ENCODE measurements at places on chromosomes 4 and X. TPM values are rescaled to one million over a fixed set of nuclear protein-coding genes. Genes with fewer than 3 reads are reported as not detected.

GRCh38 chrX:38211891-38212635 is 8.6 kb downstream of the SRPX start:
- peak; percentile 93 for DNase-seq

DNA sequence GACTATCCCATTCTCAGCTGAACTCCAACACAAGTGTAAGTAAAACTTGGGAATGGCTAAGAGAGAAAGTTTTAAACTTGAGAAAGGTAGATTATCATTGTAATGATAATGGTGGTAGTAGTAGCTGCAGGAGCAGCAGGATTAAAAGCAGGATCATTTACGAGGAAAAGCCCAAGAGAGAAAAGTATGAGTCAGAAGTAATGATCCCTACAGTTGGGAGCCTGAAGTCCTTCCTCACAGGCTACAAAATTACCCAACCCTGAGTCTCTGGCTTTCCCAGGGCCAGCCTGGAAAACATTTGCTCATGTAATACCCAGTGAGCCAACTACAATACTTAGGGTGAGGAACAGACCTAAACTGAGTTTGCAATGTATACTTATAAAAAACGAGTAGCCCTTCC is 4.4 kb upstream of the PRDM8 start:
- DNase-seq, result peak; percentile 85

- no peak for DNase-seq
These were observed 21.6 kb upstream of the DUSP9 start for GRCh38 chrX:153625271-153626024.

DNA sequence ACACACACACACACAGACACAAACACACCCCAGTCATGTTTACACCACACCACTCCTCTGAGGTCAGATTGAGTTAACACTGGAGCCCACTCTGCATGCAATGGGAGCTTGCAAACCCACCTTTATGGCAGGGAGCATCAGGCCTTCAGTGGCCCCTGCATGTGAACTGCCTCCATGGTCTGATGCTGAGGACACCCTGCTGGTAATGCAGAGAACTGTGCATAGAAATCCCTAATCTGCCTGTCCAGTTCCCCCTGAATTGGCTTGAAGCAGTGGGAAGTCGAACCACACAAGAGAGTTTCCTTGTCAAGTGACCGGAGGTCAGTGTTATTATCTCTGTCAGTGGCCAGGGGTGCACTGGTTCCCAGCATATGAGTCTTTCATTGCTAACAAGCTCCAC is 59.8 kb downstream of the ANOS1 start:
- no peak for DNase-seq

GSX2 gene
- not detected for total RNA-seq

DNA sequence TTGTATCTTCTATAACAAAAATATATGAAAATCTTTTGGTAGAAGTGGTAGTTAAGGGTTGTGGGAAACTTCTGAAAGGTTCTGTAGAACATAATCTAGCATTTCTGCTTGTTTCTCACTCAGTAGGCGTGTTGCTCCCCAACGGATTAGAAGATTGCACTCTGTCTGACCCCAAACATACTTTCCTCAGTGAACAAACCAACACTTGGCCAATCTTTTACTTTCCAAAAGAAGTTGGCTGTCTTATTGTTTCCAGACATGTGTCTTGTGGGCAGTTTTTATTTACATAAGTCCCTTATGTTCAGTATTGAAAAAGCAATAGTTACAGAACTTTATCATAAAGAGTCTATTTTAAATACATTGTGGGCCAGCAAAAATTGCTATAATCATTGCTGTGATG is 312.8 kb upstream of the EPHA5 start:
- peak; percentile 77 for DNase-seq

RBMXL3 gene
- total RNA-seq, result not detected

JCHAIN gene
- 18.2 TPM for total RNA-seq

- peak; percentile 44 for DNase-seq
These were observed 30.4 kb upstream of the LAMP2 start for GRCh38 chrX:120499301-120500072.

DNA sequence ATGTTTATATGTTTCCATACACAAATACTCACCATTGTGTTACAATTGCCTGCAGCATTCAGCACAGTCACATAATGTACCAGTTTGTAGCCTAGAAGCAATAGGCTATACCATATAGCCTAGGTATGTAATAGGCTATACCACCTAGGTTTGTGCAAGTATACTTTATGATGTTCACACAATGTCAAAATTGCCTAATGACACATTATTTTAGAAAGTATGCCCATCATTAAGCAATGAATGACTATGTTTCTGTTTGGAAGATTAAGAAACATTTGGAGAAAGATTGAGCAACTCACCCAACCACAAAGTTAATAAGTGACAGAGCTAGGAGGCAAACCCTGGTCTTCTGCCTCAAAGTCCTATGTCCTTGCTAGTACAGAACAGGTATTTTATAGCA is 96.8 kb upstream of the GRIA3 start:
- DNase-seq, result peak; percentile 29

- DNase-seq, result peak; percentile 9
These were observed 43.7 kb downstream of the MAGEA9 start for GRCh38 chrX:149825424-149825823.

DNA sequence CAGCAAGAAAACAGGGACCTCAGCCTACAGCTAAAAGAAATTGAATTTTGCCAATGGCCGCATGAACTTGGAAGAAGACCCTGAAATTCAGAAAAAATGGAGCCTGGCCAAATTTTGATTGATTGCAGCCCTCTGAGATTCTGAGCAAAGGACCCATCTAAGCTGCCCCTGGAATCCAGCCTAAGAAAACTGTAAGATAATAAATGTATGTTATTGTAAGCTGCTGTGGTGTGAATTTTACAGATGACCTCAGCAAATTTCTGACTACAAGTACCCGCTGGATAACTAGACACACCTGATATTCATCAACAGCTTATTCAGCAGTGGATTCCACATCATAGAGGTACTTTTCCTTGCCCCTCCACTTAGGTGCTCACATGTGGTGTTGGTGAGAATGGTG is 119.5 kb upstream of the EPHA5 start:
- peak; percentile 45 for DNase-seq

DRD5 gene
- not detected for total RNA-seq

NXF2 gene
- total RNA-seq, result not detected

CSTF2 gene
- 22.3 TPM for total RNA-seq

DNA sequence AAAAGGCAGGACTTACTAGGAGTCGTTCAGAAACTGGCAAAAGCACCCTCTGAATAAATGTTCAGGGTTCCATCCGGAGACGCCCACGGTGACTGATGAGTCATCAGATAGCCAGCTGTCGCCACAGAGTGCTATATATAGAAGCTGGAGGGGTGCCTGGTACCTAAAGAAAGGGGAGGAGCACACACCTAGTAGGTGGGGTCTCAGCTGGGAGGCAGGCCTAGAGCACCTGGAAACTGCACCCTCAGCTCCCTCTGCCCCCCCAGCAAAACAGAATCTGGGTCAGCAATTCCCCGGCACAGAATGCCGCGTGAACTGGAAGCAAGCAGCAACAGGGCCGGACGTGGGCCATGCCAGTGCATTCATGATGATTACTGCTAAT is 242.0 kb downstream of the BCOR start:
- peak; percentile 15 for DNase-seq

- no peak for DNase-seq
These were observed 181.3 kb downstream of the OR13H1 start for GRCh38 chrX:131725001-131725654.

DDIT4L gene
- 17.7 TPM for total RNA-seq

DNA sequence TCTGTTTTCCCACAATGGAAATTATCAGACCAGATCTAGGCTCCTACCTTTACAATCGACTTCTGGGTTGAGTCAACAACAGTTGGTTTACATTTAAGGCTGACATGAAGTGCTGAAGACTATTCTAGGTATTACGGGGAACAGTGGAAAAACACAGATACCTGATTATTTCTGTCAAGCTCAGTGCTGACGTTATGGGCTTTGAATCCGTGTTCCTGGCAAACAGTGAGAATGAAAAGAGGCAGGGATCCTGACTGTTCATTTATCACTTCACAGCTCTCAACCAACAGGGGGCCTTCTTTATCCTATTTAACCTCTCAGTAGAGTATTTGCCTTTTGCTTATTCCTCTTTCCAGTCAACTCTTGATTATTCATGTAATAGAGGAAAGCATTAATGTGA is 43.1 kb downstream of the TMEM164 start:
- no peak for DNase-seq

DNA sequence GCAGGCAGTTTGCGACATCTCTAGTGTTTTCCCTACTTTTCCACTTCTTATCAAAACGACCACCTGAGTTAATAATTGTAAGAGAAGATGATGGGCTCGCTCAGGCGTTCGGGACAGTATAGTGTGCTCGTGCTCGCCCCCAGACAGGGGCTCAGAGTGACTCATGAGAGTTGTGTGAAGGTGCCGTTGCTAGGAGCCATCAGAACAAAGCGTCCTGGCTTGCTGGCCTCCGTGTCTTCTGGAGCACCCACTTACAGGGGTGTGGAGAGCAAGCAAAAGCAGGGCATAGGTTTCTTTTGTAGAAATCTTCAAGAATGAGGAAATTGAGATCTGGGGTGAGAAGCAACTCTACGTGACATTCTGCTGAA is 73.0 kb upstream of the ADGRG2 start:
- no peak for DNase-seq

DNA sequence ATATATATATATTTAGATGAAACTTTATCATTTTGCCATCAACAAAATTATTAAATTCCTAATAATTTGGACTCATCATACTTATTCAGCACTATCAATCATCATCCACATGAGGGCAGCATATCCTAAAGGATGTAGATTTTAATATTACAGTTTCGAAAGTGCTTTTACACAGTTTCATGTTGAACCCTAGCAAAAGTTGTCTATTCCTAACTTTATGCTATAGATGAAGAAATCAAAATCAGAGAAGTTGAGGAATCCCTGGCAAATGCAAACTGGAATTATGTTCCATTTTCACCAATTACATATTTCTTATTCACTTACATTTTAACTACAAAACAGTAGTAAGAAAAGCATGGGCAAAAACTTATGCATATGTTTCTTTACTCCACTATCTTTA is 36.6 kb upstream of the UGT2A1 start:
- DNase-seq, result peak; percentile 73

MECP2 gene
- 27.4 TPM for total RNA-seq

GRCh38 chr4:126708716-126709115 is 924.0 kb upstream of the INTU start:
- no peak for DNase-seq

DNA sequence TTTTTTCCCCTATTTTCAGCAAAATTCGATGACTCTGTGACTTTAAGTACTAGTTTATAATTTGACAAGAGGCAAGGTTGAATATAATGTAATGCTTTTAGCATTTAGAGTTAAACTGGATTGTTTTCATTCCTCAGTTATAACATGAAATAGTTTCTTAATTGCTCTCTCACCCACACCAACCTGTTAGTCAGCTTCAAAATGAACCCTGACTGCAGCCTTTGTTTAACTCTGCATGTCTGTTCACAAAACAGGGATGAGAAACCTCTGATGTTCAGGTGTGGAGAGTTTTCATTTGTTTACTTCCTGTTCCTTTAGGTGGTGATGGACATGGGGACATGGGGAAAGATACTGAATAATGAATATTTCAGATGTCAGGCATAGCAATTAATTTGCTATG is 49.9 kb upstream of the MND1 start:
- DNase-seq, result no peak

ARHGAP6 gene
- 20.9 TPM for total RNA-seq

GRCh38 chrX:53013291-53013690 is 35.3 kb upstream of the GPR173 start:
- DNase-seq, result no peak

GRCh38 chr4:3823496-3824341 is 57.5 kb downstream of the ADRA2C start:
- DNase-seq, result no peak

GRCh38 chrX:124407226-124407625 is 60.9 kb downstream of the SH2D1A start:
- DNase-seq, result no peak

GRCh38 chr4:107935246-107935645 is 3.9 kb downstream of the CYP2U1 start:
- DNase-seq, result no peak

DNA sequence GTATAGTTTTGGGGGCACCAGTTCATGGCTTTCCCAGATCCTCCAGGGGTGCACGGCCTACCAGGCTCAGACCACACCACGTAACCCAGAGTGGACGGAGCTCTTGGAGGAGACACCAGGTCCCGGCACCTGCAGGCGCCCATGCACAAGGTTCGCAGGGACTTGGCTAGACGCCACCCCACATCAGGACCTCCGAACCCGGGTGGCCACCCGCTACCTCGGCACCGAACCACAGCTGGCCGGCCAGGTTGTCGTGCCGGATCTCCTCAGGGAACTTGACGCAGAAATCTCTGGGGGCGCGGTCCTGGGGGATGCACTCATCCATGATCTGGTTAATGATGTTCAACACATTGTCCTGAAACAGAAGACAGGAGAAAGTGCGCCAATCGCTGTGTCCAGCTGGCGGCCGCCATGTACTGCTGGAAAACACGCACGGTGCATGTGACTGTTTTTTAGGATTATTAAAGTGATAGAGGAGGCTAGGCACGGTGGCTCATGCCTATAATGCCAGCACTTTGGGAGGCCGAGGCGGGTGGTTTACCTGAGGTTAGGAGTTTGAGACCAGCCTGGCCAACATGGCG is 77.1 kb downstream of the ZFYVE28 start:
- DNase-seq, result no peak

SAGE1 gene
- total RNA-seq, result not detected

- DNase-seq, result peak; percentile 35
These were observed 185.7 kb downstream of the UNC5C start for GRCh38 chr4:95362906-95363558.

DNA sequence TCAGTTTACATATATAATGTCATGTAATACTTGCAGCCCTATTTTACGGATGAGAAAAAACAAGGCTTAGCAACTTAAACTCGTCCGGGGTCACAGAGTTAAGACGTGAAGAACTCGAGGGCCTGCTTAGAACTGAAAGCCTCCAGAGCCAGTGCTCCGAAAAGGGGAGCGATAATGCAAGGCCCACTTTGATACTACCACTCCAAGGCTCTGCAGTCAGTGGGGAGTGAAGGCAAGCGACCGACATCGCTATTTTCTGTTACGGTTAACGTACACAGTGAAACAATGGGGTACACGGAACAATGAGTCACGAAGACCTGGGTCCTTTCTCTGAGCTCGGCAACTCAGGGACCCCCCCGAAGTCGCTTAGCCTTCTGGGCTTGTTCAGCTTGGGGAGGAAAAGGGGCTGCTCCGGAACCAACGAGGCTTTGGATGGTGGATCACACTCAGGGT is 965 bp downstream of the PPA2 start:
- DNase-seq, result no peak

ADH6 gene
- 0.36 TPM for total RNA-seq

DNA sequence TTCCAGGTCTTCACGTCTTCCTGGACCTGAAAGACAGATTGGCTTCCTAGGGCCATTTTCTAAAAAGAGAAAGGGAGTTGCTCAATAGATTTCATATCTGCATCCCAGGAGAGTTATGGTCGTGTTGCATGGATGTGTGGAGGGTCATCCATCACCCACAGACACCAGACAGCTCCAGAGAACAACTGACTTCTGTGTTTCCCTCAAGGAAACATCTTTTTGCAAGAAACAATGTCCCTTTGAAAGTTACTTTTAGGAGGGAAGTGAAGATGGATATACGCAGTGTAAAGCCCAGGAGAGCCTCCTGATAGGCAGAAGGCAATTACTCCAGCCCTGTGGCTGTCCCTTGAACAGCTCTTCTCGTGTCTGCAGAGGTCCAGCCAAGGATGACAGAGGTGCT is 108.3 kb downstream of the CLNK start:
- no peak for DNase-seq

Measured in fibroblast of the aortic adventitia (primary cell).